Stimulated activated CD8-positive, alpha-beta memory T cell treated with anti-CD3 and anti-CD28 coated beads, Interleukin-7, amount 100 ng/mL, for 1 hour (primary cell): ENCODE measurements at places on chromosomes 4 and X.

- no peak for DNase-seq
These were observed 33.4 kb downstream of the TAPT1 start for GRCh38 chr4:16192631-16193518.

DNA sequence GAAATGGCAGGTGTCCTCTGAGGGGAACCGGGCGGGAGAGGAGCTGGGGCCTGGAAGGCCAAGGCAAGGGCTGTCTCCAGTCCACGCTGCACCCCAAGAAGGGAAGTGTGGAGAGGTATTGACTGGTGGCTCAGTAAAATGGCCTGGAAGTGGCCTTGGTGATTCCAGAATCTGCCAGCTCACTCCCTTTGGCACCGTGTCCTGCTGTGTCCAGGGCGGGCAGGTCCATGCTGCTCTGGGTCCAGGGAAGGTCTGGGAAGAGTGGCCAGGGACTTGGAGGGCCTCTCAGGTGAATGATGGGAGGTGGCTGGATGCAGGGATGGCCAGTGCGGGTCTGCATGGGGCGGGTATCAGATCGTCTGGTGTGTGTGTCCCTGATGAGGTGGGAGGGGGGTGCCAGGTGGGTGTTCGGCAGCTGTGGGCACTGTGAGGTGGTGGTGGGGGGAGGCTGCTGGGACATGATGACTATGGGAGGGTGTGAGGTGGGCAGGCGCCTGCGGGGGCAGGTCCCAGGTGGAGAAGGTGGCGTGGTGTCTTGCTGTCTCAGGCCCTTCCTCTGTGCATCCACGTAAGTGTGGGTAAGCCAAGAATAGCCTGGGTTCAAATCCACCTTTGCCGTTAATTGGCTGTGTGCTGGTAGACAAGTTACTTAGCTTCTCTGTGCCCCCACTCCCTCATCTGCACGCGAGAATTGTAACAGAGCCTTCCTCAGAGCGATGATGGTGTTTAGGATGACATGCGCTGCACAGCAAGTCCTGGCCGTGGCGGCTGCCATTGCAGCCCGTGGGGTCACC is 17.7 kb downstream of the RGS12 start:
- no peak for DNase-seq

- DNase-seq: no peak
These were observed 59.6 kb downstream of the UGT8 start for GRCh38 chr4:114658179-114658578.

DNA sequence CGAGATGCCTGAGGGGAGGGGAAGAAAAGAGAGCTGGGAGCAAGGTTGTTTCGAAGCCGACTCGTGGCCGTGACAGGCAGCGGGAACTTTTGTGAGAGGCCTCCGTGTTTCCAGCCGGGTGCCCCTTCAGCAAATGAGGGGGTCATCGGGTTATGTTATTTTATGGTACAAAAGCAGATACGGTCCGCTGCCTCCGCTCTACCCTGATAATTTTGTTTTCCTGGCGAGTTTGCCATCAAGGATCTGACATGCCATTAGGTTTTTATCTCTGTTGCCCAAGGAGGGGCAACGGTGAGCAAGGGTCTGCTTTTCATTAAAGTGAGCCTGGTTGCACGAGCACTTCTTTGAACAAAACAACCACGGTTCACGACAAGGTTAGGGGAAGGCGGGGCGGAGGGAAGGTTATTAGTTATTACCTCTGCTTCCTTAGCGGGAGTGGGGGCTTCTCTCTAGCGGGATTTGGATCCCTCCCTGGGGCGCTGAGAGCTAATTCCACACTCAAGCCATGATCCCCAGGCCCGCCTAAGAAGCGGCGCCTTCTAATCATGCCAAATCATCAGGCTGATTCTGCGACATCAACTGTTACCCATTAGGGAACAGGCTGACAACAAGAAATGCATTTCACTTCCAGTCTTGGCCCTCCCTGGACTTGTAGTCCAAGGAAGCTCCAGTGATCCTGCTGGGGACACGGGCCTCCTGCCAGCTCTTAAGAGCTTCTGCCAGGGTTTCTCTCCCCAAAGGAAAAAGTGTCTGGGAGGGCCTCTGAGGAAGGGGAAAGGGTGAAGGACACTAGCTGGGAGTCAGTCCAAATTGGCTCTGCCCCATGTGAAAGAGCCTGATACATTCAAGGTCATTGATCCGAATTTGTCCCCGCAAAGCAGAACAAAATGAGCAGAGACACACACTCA is 617.7 kb downstream of the MID1IP1 start:
- no peak for DNase-seq

GRCh38 chrX:117996918-117997480 is 119.6 kb downstream of the KLHL13 start:
- no peak for DNase-seq
